ENCODE measurements at places on chromosomes 4 and X. TPM values are rescaled to one million over a fixed set of nuclear protein-coding genes. Genes with fewer than 3 reads are reported as not detected.
A peak's percentile ranks its signal among the peaks of the same experiment; 100 is the strongest.

DNA sequence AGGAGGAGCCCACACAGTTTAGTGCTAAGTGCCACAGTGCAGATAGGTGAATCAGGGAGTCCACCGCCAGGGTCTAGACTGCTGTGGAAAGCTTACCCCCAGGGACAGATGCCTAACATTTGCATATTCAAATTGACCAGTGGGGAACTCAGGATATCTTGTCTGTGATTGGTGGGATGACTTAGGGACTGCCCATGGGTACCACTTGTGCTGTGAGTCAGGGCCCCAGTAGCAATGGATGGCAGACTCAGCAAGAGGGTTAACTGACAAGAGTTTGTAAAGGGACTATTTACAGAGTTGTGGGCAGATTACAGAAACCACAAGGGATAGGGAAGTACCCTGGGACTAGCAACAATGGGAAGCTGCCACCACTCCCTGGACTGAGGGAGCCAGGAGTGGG is 282.1 kb downstream of the BCOR start:
- DNase-seq, result peak; percentile 42

DNA sequence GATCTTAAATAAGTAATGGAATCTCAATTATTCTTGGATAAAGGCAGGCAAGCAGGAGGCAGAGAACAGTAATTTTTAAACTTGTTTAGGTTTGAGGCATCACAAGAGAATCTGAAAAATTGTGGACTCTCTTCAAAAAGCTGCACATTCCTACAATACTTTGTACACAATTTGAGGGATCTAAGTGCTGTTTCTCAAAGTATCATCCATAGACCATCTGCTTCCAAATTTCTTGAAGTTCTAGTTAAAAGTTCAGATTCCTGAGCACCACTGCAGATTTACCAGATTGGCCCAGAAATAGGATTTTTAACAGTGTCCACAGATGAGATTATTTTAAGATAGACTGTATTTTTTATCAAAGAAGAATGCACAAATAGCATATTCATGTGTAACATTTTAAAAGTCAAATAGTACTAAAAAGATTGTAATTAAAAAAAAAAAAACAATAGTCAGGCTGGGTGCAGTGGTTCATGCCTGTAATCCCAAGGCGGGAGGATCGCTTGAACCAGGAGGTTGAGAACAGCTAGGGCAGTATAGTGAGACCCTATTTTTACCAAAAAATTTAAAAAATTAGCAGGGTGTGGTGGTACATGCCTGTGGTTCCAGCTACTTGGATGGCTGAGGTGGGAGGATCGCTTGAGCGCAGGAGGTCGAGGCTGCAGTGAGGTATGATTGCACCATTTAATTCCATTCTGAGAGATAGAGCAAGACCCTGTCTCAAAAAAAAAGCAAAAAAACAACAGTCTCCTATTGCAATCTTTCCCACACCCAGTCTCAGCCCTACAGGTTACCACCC is 14.2 kb upstream of the FNIP2 start:
- no peak for DNase-seq

- peak; percentile 13 for DNase-seq
Measured at GRCh38 chr4:183905593-183906488, 734 bp downstream of the STOX2 start.

The UGT2B15 gene
- not detected for total RNA-seq

The TCP11X2 gene
- not detected for total RNA-seq

DNA sequence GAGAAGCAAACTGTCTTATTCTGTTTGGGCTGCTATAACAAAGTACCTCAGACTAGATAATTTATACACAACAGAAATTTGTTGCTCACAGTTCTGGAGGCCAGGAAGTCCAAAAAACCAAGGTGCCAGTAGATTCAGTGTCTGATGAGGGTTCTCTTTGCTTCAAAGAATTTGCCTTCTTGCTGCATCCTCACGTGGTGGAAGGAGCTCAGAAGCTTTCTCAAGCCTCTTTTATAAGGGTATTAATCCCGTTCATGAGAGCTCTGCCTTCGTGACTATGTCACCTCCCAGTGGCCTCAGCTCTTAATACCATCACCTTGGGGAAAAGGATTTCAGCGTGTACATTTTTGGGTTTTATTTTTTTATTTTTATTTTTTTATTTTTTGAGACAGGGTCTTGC is 20.1 kb downstream of the CA5B start:
- DNase-seq, result no peak

GRCh38 chr4:108943976-108944591 is 181.2 kb upstream of the ETNPPL start:
- DNase-seq, result no peak

Data from activated T-cell treated with anti-CD3 and anti-CD28 coated beads, Interleukin-2, amount 50 U/mL, for 72 hours (primary cell).